ENCODE measurements at places on chromosomes 3 and 15. TPM values are rescaled to one million over a fixed set of nuclear protein-coding genes. Genes with fewer than 3 reads are reported as not detected.

GRCh38 chr3:24686808-24687207 lies 192.2 kb upstream of the THRB start:
- peak; percentile 68 for DNase-seq

GRCh38 chr15:67107014-67107812 lies 41.8 kb downstream of the SMAD3 start:
- DNase-seq, result peak; percentile 59

GRCh38 chr15:98684436-98684835 lies 36.1 kb downstream of the IGF1R start:
- no peak for DNase-seq

DNA sequence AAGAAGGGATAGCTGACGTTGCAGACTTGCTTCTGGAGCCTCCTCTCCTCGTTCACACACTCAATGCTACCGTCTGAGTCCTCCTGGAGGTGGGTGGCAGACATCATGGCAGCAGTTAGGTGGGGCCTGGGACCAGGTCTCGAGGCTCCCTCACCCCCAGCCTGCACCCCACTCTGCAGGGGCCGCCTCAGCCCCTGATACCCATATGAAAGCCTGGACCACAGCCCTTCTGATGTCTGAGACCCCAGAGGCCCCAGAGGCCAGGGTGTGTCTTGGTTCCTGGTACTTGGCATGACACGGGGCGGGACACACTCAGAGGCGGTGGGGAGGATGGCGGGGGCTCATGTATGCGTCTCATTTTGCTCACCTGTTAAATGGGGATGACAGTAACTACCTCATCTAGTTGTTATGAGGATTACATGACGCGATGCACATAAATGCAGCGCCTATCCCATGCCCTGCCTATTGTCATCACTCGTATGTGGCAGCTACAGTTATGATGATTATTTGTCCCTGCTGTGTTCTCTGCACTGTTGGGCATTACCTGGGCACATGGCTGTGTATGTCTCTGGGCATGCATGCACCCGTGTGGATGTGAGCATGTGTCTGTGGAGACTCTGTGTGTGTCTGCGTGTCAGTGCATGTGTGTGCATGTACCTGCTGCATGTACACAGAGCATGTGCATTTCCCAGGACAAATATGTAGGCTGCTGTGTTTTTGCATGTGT lies 39.9 kb downstream of the FEM1B start:
- DNase-seq, result peak; percentile 40

DNA sequence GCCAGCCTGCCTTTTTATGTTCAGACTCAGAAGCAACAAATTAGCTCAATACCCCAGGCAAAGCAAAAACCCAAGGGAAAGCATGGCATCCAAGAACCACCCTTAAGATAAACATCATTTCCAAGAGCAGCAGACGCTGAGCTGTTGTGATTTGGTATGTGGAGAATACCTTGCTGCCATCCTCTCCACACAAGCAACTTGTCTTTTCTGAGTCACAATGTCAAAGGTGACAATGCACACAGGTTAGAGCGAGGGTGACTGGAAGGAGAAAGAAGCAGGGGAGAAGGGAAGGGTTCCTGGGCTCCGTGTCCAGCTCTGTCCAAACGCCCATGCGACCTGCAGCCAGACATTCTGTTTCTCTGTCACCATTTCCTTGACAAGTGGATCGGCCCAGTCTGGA lies 6.0 kb downstream of the PCSK6 start:
- no peak for DNase-seq

DNA sequence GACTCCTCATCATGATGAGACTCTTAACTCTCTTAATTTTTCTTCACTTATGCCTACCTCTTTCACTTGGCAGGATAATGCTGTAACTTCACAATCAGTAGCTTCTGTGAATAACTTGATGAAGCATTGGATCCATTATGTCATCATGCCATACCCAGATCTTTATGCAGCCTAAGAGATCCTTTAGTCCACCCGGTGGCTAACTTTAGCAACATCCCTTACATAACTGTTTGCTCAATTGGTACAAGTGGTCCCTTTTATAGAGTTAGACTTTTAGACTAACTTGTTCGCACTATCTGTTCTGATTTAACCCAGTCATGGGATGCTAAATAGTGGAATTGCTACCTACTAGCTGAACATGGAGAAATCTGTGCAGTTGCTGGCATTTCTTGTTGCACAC lies 184.5 kb downstream of the USP13 start:
- no peak for DNase-seq

DNA sequence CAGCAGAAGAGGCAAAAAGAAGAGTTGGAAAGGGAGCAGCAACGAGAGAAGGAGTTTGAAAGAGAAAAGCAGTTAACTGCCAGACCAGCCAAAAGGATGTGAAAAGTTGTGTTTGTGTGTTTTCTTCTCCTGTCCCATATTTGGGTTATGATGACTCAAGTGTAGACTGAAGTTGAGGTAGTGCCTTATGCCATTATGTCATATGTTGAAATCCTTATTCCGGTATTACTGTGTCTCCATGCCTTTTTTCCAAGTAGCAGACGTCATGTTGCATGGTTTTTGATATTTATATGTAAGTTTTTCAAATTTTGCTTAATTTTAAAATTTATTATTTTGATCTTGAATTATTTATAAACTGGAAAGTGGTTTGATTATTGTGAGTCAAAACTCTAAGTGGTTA lies 19.2 kb downstream of the BLOC1S6 start:
- no peak for DNase-seq

DNA sequence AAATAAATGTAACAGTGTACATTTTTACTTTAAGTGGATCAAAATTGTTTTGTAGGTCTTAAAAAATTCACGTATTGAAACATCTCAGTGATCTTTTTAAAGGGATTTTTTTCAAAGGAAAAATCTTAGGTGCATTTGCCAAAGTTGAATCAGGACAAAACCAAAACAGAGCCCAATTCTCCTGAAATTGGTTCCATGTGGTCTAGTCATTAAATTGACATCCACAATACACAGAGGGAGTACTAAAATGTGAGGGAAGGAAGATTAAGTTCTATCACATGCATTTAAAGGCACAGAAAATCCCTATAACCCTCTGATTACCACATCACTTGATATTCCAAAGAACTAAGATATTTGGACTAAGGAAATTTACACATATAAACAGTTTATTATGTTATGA lies 39.3 kb upstream of the HDC start:
- DNase-seq, result no peak

DNA sequence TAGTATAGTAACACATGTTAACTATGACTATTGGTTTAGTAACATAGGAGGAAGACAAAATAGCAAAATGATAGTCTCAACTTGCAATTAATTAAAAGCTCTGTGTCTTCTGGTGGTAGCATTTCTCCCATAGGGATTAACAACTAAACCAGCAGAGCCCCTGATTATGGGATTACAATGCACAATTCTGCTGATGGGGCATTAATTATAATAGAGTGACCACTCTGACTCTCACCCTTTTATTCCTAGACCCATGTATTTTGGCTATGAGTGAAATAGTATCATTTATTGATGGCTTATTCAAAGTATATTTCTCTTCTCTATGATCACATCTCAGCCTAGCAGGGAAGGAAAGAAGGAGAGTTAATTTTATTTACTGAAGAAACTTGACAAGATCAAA lies 17.5 kb upstream of the GOLGA8B start:
- no peak for DNase-seq

DNA sequence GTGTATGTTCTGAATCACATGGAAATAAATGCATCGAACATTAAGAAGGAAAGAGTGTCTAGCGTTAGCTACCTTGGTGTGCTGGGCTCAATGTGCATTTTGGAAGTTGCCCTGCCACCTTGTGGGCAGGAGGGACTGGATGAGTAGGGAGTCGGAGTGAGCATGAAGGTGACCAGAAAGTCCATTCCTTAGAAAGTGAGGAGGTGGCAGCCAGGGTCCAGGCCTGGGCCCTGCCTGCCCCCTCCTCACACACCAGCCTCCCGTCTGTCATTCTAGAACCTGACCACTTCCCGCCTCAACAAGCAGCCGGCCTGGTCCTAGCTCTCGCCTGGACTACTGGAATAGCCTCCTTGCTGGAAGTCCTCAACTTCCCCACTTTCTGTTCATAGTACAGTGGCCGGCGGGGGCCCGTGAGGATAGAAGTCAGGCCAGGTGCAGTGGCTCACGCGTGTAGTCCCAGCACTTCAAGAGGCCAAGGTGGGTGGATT lies 10.2 kb upstream of the GATA2 start:
- DNase-seq, result no peak

GRCh38 chr15:43779016-43779415 lies 2.2 kb upstream of the ELL3 start:
- no peak for DNase-seq

GRCh38 chr3:141152801-141153678 lies 78.6 kb upstream of the PXYLP1 start:
- DNase-seq, result no peak

- no peak for DNase-seq
These were observed 32.5 kb downstream of the CHAC1 start for GRCh38 chr15:40985541-40986330.

- no peak for DNase-seq
These were observed 6.2 kb downstream of the TMEM40 start for GRCh38 chr3:12752809-12753208.

DNA sequence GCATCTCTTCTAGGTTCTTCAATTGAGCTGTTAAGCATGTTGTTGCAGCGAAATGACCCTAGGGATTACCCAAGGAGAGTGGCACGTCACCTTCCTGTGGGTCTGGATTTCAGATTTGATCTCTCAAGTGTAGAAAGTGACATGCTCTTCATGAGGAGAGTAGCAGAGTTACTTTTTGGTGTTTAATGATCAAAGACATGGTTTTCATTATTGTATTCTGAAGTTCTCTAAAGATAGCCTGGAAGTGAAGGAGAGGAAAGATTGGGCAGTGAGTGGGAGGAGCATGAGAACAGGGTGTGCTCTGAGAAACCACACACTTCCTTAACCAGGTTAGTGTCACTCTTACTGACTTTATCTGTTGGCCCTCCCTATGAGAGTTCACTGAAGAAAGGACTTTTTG lies 153.6 kb downstream of the AKAP13 start:
- DNase-seq, result no peak

DNA sequence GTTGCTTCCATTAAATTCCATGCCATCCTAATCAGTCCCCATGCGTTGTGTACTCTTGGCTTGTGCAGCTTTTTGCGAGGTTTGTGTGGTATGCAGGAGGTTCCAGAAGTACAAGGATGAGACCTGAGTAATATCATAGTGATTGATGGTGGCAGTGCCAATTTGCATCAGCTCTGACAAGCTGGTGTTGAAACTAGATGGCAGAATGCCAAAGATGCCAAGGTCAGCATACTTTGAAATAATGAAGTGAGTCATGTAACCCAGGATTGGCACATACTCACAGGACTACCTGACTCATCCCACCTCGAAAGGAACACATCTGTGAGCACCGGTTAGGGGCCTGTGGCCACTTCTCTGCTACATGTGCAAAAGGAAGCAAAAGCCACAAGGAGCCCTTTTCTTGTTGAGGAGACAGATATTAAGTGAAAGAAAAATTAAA lies 14.3 kb downstream of the KAT2B start:
- DNase-seq, result peak; percentile 87

GRCh38 chr3:37604336-37604833 lies 257.3 kb upstream of the CTDSPL start:
- DNase-seq, result no peak

DNA sequence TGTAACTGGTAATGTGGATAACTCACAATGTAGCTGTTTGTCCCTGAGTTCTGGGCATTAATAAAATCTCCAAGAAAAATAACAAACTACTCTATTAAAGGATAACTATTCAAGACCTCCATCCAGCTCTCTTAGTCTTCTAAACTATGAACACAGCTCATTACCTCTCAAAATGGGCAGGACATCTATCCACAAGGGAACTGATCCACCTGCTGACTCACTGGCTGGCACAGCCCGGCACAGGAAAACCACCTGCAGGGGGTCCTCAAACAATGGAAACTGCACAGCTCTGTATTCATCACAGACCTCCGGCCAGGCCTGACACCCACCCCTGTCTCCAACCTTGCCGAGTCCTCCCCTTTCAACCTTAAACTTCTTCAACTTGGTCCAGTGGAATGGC lies 255.4 kb downstream of the TJP1 start:
- no peak for DNase-seq

DNA sequence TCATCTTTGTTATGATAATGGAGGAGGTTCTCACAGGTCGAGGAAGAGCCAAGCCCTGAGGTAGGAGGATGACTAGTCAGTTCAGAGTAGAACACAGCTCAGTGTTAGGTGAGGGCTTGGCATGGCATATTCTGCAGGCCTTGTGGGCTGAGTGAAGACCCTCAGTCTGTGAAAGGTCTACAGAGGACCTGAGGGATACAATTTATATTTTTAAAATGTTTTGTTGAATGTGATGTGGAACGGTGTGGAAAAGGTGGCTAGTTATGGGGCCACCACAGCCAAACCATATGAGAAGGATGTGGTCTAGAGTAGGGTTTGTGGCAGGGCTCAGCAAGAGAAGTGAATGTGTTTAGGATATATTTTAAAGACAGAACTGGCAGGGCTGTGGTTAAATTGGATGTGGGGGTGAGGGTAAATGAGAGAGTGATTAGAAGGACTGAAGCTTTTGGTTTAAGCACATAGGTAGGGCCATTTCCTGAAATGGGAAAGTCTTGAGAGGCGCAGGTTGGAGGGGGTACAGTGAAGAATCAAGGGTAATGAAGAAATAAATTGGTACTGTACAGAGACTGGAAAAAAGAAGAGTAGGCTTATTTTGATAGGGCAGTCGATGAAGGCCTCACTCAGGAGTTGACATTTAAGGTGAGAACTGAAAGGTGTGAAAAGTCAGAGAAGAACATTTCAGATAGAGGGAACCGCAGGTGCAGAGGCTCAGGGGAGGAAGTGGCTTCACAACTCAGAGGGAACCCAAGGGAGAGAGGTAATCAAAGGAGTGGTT lies 60.5 kb downstream of the SPTSSB start:
- DNase-seq, result peak; percentile 70

GRCh38 chr3:157611536-157612076 lies 108.4 kb upstream of the VEPH1 start:
- no peak for DNase-seq

- no peak for DNase-seq
These were observed 196.4 kb downstream of the SUCNR1 start for GRCh38 chr3:152069871-152070270.

- no peak for DNase-seq
These were observed 36.5 kb upstream of the DENND4A start for GRCh38 chr15:65828585-65828984.

DNA sequence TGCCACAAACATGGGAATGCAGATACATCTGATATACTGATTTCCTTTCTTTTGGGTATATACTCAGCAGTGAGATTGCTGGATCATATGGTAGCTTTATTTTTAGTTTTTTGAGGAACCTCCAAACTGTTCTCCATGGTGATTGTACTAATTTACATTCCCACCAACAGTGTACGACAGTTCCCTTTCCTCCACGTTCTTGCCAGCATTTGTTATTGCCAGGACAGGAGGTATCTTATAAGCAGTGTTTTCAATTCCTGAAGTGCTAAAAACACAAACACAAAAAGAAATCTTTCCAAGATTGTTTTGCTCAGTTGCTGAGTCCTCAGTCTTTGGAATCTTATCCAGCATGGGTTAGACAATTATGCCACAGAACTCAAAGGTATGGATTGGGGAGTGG lies 13.5 kb downstream of the GTF2E1 start:
- no peak for DNase-seq

SERINC4 gene
- 0.24 TPM for total RNA-seq

SCN11A gene
- 0.05 TPM for total RNA-seq

GOLGA8J gene
- 0.21 TPM for total RNA-seq

CPEB1 gene
- total RNA-seq, result not detected

BUB1B gene
- total RNA-seq, result 19.4 TPM

DIPK2A gene
- 23.0 TPM for total RNA-seq

IL16 gene
- total RNA-seq, result 84.1 TPM

EEF1AKMT4 gene
- total RNA-seq, result 16.8 TPM

NR1D2 gene
- total RNA-seq, result 4.2 TPM

SAXO2 gene
- 1.3 TPM for total RNA-seq

CHRM5 gene
- not detected for total RNA-seq

Data from natural killer cell treated with Interleukin-12 subunit alpha and Interleukin-12 subunit beta and Interleukin-15 and Interleukin-18, amount 100 ng/mL, for 72 hours (primary cell).